HEK293T (cell line): ENCODE measurements at places on chromosomes 12 and 14.

- DNase-seq: no peak
Observed at GRCh38 chr12:105419606-105420005, 89.1 kb downstream of the C12orf75 start.

DNA sequence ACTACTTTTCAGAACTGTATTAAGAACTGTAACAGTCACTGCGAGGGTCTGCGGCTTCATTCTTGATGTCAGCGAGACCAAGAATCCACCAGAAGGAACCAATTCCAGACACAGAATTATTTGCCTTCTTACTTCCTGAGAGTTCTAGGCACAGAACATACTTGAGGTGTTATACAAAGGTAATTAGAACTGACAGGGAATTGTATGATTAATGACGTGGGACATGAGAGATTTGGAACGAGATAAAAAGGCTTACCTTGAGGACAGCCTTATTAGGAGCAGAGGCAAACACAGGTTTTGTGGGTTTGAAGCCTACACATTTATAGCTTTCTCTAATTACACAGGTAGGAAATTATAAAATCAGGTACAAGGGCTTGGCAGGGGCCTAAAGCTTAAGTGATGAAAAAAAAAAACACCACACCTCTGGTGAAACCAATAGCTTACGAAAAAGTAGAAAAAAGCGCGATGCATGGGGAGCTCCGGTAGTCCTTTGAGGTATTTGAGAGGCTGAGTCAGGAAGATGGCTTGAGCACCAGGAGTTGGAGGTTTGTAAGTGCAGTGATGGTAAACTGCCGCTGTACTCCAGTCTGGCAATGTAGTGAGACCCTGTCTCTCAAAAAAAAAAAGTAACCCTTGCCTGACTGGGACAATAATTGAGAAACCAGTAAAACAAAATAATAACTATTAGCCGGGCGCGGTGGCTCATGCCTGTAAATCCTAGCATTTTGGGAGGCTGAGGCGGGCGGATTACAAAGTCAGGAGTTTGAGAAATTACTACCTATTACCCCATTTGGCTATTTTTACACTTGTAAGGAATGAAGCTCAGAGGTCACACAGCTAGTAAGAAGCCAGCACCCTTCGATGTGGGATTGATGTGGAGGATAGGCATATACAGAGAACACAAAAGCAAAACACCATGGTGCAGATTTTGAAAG lies 795 bp upstream of the ACOT2 start:
- no peak for DNase-seq

GRCh38 chr12:42216737-42217136 lies 21.3 kb downstream of the YAF2 start:
- DNase-seq: no peak

- DNase-seq: no peak
Observed at GRCh38 chr14:68342216-68342763, 450.6 kb downstream of the ZFP36L1 start.

DNA sequence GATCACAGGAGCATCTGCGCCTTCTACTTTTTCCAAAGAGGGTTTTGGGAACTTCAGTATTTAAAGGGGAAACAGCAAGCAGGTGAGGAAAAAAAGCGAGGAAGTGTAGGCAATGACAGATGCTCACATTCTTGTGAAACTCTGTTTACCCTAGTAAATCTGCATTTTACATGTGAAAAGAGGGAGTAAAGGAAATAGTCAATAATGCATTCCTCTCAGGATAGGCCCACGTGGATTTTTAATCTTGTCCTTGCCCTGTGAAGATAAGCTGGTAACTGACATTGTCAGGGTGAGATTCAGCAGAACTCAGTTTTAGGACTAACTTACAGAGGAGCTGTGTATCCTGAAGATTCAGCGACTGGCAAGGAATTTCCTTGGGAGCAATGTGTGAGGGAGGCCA lies 1119.2 kb upstream of the TMEM132C start:
- no peak for DNase-seq
